ENCODE measurements at places on chromosomes 3 and 15.

DNA sequence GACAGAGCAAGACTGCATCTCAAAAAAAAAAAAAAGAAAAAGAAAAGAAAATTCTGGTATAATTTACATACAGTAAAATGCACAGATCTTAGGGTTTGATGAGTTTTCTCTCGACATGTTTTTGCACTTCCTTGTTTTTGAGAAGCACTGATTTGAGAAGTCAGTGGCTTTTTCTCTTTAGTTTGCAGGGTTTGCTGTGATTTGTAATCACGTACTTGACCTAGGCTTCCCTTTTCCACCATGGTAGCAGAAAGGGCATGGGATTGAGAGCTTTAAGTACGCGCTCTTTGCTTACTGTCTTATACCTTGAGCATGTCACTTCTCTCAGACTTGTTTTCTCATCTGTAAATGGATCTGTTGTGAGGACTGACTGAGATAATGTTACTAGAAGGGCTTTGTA is 4.1 kb downstream of the VHL start:
- DNase-seq = no peak

DNA sequence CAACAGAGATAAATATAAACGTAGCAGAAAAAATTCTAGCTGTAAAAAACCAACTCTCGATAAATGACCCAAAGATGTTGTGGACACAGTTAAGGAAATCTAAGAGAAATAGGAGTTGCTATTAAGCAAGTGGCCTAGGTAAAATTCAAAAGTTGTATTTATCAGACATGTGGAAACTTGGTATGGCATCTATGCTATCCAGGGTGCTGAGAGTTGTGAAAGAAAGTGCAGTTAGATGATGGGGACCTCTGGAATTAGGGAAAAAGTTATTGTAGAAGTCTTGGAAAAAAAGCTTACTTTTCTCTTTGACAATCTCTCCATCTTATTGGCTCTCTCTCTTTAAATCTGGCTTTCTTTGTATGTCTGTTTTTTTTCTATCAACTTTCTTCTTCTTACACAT is 1090.9 kb downstream of the TBL1XR1 start:
- DNase-seq = no peak

GRCh38 chr3:113064183-113064582 is 73.4 kb downstream of the GTPBP8 start:
- DNase-seq = no peak

GRCh38 chr3:50194128-50194902 is 2.9 kb downstream of the GNAT1 start:
- DNase-seq = peak; percentile 84

DNA sequence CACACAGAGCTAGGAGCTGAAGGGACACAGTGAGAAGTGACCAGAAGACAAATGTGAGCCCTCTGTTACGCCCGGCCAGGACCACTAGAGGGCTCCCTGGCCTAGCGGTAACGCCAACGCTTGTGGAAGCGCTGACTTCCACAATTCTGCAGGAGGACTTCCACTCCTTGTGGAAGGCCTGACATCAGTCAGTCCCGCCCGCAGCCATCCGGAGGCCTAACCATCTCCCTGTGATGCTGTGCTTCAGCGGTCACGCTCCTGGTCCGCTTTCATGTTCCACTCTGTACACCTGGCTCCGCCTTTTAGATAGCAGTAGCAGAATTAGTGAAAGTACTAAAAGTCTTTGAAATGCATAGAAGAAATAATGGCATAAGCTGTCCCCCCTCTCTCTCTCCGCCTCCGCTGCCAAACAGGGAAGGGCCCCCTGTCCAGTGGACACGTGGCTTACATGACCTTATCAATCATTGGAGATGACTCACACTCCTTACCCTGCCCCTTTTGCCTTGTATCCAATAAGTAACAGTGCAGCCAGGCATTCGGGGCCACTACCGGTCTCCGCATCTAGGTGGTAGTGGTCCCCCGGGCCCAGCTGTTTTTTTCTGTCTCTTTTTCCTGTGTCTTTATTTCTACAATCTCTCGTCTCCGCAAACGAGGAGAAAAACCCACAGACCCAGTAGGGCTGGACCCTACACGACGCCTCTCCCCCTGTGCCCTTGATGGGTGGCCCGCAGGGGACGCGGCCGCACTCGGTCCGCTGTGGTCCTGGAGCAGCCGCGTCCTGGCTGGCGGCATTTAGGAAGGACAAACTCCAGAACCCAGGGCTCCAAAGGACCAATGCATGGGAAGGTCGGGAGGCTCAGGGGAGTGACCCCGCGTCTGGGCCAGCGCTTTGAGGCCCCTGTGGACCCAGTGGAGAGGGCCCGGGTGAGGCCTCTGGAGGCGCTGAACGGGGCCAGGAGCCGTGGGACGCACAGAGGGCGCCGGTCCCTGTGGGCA is 27.0 kb upstream of the RPL32 start:
- peak; percentile 27 for DNase-seq

- DNase-seq = no peak
Measured at GRCh38 chr3:32175607-32176197, 62.8 kb upstream of the CMTM8 start.

- no peak for DNase-seq
Measured at GRCh38 chr3:66354001-66354400, 133.2 kb downstream of the SLC25A26 start.

DNA sequence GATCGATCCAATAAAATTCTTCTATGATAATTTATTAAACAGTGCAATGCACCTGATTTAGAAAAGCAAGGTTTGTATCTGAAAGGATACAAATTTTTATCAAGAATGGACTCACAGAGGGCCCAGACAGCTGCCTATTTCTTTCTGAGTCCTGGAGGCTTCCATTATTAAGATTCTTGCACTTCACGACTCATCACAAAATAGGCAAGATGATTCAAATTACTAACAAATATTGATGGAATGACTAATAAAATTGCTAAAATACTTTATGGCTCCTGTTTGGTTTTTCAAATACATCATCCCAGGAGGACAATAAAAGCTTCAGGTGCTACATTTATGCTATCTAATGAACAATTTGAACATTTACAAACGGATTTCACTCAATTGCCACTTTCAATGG is 483.0 kb upstream of the AGTR1 start:
- DNase-seq = no peak

- DNase-seq = no peak
Measured at GRCh38 chr15:66996094-66996493, 69.3 kb upstream of the SMAD3 start.

DNA sequence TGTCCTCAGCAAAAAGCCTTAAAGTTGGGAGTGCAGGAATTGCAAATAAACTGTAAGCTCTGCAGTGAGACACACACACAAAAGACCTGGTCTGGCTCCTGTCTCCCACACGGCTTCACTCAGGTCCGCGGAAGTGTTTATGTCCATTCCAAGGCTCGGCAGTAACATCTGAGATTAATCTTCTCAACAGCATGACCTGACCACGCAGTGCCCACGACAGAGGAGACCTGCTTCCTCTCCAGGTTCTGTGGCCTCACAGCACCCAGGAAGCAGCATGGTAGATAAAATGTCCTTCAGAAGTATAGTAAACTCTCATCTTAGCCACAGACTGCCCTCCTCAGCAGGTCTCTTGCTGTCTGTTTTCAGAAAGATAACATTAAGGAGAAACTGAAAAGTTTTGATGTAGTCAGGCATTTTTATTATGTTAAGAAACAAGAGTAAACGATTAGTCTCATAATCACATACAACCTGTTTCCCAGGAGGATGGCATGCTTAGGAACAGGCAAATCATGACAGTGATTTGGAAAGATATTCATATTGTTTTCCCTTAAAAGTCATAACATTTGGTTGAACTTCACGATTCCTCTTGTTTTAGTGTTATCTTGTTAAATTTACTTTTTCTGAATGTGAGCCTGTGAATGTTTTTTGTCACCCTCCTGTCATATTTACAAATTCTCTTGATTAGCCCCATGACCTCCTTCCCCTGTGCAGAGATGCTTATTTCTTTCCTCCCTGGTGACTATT is 34.6 kb downstream of the CD200R1L start:
- DNase-seq = no peak

GRCh38 chr3:123283657-123284398 is 82.1 kb downstream of the SEC22A start:
- DNase-seq = no peak

GRCh38 chr15:67587331-67587730 is 44.8 kb downstream of the MAP2K5 start:
- no peak for DNase-seq

DNA sequence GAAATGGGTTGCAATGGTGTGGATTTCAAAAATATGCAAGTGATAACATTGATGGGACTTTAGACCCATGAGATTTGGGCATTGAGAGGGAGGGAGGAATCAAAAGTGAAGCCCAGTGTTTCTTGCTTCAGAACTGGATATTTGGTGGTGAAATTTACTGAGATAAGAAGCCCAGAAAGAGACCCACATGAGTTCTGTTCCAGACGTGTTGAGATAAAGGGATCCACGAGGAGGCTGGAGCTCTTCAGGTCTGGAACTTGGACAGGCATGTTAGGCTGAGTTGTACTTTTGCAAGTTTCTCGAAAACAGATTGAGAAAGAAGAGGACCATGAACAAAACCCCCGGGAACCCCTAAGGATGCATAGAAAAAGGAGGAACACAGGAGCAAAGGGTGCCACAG is 290.2 kb downstream of the MEX3B start:
- DNase-seq = no peak

DNA sequence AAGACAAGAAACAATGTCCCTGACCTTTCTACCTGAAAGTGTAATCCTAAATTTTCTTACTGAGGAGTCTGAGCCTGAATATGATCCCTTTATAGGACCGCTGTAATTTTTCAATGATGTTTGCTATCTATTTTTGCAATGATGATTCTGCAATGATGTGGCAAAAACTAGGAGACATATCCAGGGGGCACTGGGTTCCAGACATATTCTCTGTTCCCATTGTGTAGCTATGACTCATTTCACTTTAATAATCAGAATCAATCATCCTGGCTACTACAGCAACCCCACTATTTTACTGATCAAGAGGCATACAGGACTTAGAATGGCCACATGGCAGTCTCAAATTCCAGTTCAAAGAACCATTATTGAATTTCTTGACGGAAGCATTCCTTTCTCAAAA is 85.9 kb downstream of the AQR start:
- DNase-seq = no peak

- no peak for DNase-seq
Measured at GRCh38 chr3:170716172-170716805, 130.4 kb upstream of the SLC7A14 start.

GRCh38 chr3:192188218-192188835 is 539.0 kb downstream of the FGF12 start:
- DNase-seq = no peak

DNA sequence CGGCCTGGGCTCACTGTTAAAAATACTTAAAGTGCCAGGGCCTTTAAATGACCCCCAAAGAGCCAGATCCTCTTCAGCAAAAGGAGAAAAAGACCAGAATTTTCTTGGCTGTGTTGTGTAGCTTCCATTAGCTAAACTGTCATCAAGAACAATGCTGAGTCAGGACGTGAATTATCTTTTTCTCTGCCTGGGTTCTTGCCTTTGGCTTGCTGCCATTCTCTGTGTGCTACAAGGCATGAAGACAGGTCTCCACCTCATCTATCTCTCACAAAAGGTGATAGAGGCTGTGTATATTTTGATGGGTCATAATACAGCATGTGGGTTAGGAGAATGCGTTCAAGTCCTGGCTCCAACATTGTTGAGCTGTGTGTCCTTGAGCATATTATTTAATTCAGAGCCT is 52.4 kb upstream of the SELENOK start:
- no peak for DNase-seq

DNA sequence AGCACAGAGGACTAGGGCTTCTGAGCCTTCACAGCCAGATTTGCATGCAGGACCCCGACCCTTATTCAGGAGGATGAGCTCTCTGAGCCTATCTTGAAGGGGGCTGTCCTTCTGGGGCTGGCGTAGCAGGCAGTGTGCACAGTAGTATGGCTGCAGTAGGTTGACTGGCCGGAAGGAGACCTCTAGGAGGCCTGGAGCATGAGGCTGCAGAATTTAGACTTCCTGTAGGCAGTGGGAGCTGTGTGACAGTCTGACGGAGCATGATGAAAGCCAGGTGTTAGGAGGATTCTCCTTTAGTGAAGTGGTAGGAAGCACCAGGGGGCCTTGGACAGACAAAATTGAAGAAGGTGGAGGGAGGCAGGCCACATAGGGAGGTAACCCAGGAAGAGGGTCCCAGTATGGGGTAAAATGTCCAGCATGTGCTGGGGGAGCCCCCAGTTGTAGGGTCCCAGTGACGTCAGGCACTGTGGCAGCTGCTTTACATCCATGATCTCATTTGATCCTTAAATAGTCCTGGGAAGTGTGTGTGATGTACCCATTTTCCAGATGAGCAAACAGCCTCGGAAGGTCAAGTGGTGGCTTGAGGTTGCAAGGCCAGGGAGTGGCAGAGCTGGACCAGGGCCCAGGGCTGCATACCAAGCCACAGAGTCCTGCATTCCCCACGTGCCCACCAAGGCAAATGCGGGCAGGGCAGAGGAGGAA is 36.1 kb downstream of the SPSB4 start:
- no peak for DNase-seq

DNA sequence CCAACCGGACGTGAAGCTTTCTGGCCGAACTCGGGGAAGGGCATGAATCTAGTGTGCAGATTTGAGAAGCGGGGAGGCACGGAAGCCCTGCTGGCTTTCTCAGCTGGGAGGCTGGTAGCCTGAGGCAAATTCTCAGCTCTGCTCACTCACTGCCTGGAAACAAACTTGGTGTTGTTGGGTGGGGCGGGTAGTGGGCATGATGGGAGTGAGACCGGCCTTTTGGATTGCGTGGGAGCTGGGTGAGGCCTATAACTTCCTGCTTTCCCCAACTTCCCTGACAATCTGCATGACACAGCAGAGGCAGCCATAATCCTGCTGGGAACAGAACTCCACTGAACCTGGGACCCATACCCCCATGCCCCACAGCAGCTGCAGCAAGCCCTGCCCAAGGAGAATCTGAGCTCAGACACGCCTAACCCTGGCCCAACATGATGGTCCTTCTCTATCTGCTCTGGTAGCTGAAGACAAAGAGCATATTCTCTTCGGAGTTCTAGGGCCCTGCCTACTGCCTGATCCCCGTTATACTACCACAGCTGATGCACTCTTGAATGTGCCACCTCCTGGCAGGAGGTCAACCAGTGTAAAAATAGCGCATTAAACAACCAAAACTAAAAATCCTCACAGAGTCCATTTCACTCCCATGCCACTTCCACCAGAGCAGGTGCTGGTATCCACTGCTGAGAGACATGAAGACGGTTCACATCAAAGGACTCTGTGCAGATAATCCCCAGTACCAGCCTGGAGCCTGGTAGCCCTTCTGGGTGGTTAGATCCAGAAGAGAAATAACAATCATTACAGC is 44.7 kb downstream of the CEP70 start:
- DNase-seq = no peak

GRCh38 chr3:122298239-122298638 is 26.8 kb upstream of the CSTA start:
- no peak for DNase-seq
